ENCODE measurements at places on chromosomes 5 and 9.

DNA sequence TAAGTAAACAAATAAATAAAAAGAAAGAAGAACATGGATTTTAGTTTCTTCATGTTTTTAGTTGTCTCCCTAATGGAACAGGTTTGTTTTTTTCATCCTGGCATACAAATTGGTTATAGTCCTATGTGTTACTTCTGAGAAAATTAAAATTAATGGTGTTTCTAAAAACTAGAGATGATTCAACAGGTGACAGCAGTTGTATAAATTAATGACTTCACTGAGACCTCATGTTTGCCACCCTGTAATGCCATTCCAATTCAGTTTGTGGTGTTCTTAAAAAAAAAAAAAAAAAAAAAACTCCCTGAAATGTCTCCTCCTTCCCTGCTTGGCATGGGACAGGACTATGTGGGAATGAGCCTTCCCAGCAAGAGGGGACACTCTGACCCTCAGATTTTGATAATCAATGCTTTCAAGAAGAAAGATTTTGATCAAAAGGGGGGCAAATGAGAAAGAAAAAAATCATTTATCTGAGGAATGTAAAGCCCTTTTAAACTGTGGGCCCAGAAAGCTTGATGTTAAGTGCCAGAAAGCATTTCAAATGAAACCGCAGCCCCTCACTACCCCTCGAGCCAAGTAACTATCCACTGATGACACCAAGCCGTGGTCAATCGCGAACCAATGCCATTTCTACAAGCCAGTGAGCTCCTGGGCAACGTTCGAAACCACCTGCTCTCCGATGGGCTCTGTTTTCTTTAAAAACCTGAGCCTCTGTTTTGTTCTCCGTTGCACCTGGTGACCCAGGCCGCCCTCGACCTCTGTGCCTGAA lies 941 bp downstream of the EXD3 start:
- H3K36me3 ChIP-seq: no peaks in the 10 kb centered on the region
- no peaks in the 10 kb centered on the region for H3K27me3 ChIP-seq
- no peak for DNase-seq
- H3K4me3 ChIP-seq: peak overlapping the region; percentile 89
- peak overlapping the region; percentile 56 for H3K27ac ChIP-seq
- H3K4me1 ChIP-seq: peaks cover 15% of the 10 kb centered on the region

DNA sequence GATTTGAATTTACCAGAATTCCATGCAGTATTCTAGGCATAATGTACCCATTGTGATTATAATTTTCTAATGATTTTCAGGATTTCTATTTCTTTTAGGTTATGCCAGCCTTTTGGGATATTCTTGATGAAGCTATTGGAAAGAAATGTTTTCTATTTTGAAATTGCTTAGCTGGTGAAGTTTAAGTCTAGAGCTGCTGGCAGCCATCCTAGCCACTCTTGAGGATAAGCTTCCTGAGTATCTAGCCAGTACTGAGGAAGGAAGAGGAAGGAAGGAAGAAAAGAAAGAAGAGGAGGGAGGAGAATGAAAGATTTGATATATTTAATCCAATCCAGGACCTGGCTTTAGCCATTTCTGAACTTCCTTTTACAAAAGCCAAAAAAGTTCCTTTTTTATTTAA lies 142.1 kb upstream of the DAB2 start:
- no peak overlapping the region for H3K4me3 ChIP-seq
- no peak overlapping the region for H3K27ac ChIP-seq
- no peaks in the 10 kb centered on the region for H3K27me3 ChIP-seq
- H3K4me1 ChIP-seq: peaks cover 8% of the 10 kb centered on the region
- no peaks in the 10 kb centered on the region for H3K36me3 ChIP-seq

DNA sequence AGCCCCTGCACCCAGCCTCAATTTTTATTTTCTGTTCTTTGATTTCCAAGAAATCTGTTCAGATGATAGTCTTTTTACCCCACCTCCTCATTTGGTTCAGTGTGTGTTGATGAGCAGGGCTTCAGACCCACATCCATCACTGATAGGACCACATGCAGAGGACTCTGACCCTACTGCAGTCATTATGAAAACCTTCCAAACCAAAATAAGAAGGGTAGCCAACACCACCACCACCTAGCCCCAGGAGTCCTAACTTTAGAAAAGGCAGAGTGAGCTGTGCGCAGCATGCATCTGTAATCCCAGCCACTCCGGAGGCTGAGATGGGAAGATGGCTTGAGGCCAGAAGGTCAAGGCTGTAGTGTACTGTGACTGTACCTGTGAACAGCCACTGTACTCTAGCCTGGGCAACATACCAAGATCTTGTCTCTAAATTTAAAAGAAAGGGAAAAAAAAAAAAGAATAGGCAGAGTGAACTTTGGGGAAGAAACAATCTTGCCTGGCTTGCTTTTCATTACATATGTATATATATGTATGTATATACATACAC lies 13.0 kb downstream of the CDKN2AIPNL start:
- no peaks in the 10 kb centered on the region for H3K27me3 ChIP-seq
- no peak overlapping the region for H3K27ac ChIP-seq
- no peak for DNase-seq
- peaks cover 15% of the 10 kb centered on the region for H3K36me3 ChIP-seq
- H3K4me3 ChIP-seq: no peak overlapping the region

GRCh38 chr9:134346151-134346550 lies 19.9 kb downstream of the RXRA start:
- peak overlapping the region; percentile 46 for H3K27ac ChIP-seq
- peaks cover 38% of the 10 kb centered on the region for H3K4me1 ChIP-seq
- no peak for DNase-seq

- no peak overlapping the region for H3K27ac ChIP-seq
- H3K4me3 ChIP-seq: no peak overlapping the region
- H3K27me3 ChIP-seq: peaks cover 10% of the 10 kb centered on the region
- H3K4me1 ChIP-seq: no peaks in the 10 kb centered on the region
- DNase-seq: peak; percentile 77
Observed at GRCh38 chr9:72280913-72281500, 84.0 kb downstream of the ZFAND5 start.

Data from type B pancreatic cell (in vitro differentiated cells).